ENCODE measurements at places on chromosomes 16 and 17.

DNA sequence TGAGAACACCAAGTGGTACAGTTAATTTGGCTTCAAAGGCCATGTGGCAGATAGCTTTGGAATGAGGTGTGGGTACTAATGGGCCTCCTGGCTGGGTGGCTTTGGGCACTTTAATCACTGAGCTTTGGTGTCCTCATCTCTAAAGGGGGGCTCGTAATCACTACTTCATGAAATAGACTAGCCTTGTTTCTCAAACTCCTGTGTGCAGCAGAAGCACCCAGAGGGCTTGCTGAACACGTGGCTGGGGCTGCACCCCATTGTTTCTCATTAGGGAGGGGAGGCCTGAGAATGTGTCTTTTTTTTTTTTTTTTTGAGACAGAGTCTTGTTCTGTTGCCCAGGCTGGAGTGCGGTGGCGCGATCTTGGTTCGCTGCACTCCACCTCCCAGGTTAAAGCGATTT is 5.8 kb downstream of the EPN2 start:
- no peak for DNase-seq

- DNase-seq = no peak
These were observed 20.6 kb upstream of the C1QTNF8 start for GRCh38 chr16:1116693-1117077.

DNA sequence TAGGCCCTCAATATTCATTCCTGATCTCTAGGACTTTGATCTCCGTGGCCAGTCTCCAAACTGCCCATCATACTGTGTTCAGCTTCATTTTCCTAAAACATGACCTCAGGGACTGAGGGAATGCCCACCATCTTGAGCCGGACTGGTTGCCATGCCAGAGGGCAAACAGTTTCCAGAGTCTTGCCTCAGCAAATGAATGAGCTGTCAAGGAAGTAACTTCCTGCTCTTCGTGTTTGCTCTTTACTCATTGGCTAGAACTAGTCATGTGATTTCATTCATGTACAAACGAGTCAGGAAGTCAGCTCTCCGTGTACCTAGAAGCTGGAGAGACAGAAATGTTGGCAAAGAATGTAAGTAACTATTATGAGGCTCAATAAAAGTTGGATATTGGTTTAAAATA is 50.2 kb downstream of the ANKFN1 start:
- DNase-seq = peak; percentile 19

DNA sequence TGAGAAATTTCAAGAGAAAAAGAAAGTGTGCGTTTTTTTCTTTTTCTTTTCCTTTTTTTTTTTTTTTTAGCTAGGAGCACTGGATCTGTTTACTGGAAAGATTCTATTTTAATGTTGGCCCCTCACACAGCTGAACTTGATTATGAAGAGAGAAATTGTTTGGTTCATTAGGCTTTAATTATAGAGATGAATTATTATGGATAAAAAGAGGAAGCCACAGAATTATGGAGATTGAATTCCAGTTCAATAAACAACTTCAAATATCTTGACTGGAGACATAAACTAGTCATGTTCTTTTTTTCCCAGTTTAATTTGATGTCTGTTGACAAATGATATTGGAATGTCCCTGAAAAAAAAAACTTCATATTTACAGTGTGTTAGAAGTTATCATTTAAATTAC is 152.0 kb upstream of the HS3ST3A1 start:
- no peak for DNase-seq

DNA sequence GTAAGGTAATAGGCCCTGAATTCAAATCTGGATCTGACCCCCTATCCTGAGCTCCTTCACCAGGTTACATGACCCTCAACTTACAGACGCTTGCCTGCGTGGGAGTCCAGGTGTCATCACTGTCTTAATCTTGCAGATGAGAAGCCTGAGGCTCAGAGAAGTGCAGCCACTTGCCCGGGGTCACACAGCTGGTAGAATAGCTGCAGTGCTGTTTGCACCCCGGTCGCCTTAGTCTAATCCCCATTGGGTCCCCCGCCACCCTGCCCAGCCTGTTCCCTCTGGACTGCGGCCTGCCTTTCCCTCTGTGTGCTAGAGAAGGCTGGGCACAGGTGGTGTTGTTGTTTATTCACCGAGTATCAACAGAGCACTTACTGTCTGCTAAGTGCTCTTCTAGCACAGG is 107.0 kb downstream of the SDR42E1 start:
- no peak for DNase-seq

DNA sequence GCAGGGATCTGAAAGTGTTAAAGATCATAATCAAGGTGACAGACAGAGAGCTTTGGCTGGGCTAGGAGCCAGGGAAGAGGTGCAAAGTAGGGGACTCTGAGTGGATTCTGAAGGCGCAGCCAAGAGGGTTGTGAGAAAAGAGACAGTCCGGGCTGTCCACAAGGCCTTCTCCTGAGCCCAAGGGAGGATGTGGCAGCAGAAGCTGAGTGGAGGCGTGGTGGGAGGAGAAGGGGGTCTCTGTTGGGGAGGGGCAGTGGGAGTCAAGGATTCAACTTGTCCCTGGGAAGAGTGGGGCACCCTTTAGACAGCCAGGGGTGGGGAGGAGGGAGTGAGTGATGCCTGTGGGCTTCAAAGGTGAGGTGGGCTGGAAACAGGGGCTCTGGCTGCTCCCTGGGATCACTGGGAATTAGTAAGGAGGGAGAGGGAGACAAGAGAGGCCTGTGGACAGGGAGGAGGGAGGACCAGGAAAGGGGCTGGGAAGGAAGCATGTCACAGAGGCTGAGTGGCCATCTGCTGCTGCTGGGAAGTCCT is 10.6 kb downstream of the CES1 start:
- DNase-seq = no peak

- DNase-seq = no peak
These were observed 29.5 kb upstream of the CREBBP start for GRCh38 chr16:3909791-3910583.

DNA sequence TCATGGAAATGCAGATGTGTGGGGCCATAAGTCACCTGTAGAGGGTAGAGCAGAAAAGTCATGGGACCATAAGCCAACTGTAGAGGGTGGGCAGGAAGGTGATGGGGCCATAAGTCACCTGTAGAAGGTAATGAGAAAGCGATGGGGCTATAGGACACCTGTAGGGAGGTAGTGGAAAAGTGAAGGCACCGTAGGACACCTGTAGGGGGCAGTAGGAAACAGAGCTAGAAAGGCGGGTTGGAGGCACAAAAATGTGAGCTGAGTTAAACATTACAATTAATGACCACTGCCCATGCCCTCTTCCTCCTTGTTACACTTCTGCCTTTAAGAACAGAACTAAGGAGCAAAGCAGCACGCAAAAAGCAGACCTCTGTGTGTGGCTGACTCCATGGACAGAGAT is 150.1 kb downstream of the SHISA6 start:
- peak; percentile 19 for DNase-seq

- no peak for DNase-seq
These were observed 4.0 kb downstream of the ZNF785 start for GRCh38 chr16:30581457-30581856.

- DNase-seq = no peak
These were observed 103.5 kb upstream of the XYLT1 start for GRCh38 chr16:17574256-17574655.

DNA sequence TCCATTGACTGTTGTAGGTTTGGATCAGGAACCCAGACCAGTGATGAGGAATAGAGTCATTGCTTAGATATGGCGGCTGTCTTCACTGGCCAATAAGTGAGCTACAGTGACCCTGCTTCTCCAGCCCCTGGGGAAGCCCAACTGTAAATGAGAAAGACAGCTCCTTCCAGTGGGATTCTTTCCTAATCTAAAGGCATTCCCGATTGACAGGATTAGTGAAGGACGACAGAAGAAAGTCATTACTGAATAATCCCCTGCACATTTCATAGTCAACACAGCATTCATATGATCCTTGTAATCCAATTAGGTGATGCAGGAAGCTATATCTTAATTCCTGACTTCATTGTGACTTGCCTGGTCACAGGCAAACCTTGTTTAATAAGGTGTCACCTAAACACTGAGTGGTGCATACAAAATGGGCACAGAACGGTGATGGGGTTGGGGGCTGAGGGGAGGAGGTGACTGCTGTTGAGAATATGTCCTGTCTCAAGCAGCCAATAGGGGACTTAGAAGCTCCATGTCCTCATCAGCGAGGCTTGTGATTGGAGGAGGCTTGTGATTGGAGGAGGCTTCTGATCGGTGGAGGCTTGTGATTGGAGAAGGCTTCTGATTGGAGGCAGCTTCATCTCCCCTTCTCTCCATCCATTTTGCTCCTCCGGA is 242.6 kb downstream of the XYLT1 start:
- no peak for DNase-seq

GRCh38 chr16:88977812-88978607 is 1.0 kb upstream of the CBFA2T3 start:
- DNase-seq = no peak

- no peak for DNase-seq
These were observed 1.1 kb downstream of the LGALS9 start for GRCh38 chr17:27631897-27632725.

- peak; percentile 80 for DNase-seq
These were observed 5.4 kb downstream of the ATPAF2 start for GRCh38 chr17:18033442-18034099.

GRCh38 chr16:69483611-69484010 is 59.2 kb downstream of the CYB5B start:
- no peak for DNase-seq

GRCh38 chr17:60989846-60990245 is 312.2 kb downstream of the BCAS3 start:
- DNase-seq = no peak

DNA sequence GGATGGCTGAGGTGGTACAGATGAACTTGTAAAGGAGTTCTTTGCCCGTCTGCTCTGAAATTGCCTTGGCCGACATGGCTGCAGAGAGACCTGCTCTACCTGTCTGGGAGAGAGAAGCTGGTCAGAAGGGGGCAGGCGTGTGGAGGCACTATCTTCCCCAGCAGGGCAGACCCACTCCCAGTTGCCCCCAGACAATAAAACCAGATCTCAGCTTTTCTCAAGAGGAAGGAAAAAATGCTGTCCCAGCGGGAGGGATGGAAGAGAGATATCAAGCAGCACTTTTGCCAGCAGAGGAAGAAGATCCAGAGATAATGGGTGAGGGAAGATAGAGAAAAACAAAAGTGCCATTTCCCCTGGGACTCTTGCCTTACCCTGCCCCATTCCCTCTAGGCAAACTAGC is 5.0 kb downstream of the ACLY start:
- no peak for DNase-seq

- DNase-seq = no peak
These were observed 1.9 kb upstream of the MYL11 start for GRCh38 chr16:30372725-30373124.

GRCh38 chr16:26016989-26017388 is 325.2 kb downstream of the HS3ST4 start:
- DNase-seq = no peak

GRCh38 chr17:33955461-33955860 is 299.6 kb upstream of the CCL2 start:
- DNase-seq = no peak

- no peak for DNase-seq
These were observed 11.0 kb downstream of the FAAP100 start for GRCh38 chr17:81541123-81541522.

DNA sequence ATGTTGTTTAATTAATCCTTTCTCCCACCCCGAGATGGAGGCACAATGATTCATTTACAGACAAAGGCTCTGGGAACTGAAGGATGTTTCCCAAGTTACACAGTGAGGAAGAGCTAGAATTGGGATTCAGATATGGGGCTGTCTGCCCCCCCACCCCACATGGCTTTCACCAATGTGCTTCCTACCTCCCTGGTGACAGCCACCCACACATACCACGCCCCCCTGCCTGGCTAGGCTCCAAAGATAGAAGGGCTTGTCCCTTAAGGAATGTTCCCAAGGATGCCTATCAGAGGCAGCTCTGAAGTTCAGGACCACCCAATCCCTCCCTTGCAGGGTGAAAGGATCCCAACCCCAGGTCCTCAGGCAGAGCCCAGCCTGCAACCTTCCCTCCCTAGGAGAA is 32.9 kb downstream of the CFAP20 start:
- DNase-seq = no peak

GRCh38 chr16:22219389-22220068 is 13.5 kb downstream of the EEF2K start:
- DNase-seq = no peak

DNA sequence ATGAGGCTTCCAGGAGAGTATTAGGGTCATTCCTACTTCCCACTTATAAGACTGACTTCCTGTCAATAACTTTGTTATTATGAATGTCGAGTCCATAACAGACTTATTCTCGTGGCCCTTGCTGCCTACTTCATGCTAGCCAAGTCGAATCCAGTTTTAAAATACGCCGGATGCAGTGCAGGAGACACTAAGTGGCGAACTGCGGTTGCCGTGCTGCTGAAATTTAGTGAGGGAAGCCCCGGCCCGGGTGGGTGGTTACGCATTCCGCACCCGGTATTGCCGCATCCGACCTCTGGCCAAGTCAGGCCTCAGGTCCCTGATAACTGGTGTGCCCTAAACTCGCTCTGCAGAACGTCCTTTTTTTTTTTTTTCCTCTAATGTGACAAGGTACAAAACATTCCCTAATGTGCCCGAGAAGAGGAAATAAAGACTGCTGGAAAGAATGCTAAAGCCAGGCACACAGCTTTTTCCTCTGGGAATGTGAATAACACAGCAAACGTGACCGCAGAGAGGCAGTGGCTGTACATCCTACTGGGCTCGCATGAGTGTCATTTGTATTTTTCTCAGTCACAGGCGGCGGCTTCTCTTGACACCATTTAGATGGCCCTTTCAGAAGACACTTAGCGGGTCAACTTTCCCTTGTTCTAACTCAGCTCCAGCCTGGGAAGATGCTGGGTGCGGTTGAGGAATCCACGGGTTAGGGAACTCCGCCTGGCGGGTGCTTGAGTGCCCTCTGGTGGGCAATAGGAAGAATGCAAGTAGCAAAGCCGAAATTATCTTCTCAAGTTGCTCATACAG is 7.1 kb upstream of the AKTIP start:
- peak; percentile 77 for DNase-seq

GRCh38 chr17:50944902-50945720 is 79.0 kb upstream of the TOB1 start:
- no peak for DNase-seq

DNA sequence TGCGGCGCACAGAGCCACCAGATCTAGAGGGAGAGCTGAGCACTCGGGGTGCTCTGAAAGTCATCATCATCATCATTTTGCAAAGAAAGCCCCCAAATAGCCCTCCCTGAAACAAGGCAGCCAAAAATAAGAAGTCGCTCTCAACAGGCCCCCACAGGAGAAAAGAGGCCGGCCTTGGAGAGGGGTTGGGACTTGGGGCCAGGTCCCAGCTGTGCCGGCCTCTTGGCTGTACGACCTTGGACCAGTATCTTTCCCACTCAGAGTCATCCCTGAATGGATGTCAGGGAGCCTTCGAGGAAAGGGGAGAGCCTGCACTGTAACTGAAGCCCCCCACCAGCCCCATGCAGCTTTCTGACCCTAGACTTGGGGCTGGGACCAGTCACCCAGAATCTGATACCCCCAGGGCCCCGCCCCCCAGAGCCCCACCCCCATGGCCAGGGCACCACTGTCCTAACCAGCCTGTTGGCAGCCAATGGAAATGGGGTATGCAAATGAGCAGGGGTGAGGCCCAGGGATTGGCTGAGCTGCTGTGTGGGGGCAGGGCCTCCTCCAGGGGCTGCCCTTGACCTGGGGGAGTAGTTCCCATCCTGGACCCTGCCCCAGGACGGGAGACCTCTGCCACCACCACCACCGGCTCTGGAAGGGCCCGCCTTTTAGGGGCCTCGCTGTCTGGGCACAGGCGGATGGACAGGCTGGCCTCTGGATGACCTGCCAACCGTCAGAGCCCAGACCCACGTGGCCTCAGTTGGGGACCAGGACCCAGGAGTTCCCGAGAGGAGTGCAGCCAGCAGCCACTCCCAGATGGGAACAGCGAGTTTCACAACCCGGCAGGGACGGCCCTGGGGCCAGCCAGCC is 15.4 kb downstream of the ZFPM1 start:
- peak; percentile 89 for DNase-seq
